ENCODE measurements at places on chromosomes 4 and X.

DNA sequence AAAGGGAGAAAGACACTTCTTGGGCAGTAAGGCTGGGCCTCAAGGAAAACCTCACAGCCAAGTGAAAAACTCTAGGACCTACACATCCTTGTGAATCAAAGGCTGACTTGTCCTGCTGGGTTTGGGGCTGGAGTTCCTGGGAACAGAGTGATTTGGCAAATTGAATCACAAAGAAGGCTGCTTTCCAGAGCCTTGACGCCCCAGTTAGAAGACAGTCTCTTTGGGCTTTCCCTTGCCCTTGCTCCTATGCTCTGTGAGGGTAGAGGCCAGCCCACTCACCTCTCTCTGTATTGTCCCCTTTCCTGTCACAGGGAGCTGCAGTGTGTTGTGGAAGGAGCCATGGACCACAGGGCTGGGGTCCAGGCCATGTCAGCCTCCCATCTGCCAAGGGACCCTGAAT lies 9.6 kb downstream of the AMER1 start:
- no peak for DNase-seq

DNA sequence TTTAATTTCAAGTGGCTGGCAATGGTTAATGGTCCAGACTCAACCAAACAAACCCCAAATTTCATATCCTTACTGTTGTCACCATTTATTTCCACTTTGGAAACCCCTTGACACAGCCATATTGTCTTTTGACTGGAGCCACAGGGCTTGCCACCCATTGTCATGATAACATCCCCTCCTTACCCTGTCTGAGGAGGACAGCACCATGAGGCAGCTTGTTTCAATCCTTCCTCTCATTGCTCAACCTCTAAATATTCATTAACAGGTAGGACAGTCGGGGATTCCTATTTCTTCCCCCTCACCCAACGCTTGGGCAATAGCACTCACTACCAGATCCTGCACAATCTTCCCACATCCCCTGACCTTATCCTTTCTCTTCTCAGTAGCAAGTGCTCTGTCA lies 92.1 kb downstream of the CEP135 start:
- no peak for DNase-seq

GRCh38 chr4:184408021-184408683 lies 66.2 kb downstream of the IRF2 start:
- DNase-seq = no peak

- no peak for DNase-seq
Observed at GRCh38 chr4:4216648-4217047, 10.1 kb downstream of the OTOP1 start.

GRCh38 chr4:102541697-102542096 lies 40.5 kb downstream of the NFKB1 start:
- DNase-seq = no peak

GRCh38 chrX:46294234-46294633 lies 251.0 kb downstream of the ZNF674 start:
- no peak for DNase-seq

DNA sequence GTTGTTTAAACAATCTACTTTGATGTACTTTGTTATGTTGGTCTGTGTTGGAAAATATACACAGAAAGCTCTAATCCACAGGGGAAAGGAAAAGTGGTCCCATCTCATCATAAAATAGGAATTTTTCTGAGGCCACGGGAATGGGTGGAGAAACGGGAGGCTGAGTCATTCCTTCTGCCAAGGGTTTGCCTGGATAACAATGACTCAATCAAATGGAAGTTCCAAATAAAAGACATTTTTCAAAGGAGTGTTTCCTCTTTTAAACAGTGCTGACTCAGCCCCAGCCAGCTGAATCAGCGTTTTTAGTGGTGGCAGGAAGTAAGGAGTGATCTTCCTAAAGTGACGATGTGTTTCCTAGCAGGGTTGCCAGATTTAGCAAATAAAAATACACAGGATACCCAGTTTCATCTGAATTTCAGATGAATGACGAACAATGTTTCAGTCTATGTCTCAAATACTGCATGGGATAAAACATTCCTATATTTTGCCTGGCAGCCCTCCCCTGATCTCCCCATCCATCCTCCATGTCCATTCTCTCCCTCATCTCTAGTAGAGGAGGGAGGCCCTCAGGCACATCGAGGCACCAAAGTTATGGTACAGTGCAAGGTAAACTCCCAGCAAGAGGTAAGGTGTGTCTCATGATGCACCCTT lies 345.4 kb upstream of the GATB start:
- no peak for DNase-seq

GRCh38 chr4:118360106-118360505 lies 7.3 kb upstream of the PRSS12 start:
- DNase-seq = no peak

DNA sequence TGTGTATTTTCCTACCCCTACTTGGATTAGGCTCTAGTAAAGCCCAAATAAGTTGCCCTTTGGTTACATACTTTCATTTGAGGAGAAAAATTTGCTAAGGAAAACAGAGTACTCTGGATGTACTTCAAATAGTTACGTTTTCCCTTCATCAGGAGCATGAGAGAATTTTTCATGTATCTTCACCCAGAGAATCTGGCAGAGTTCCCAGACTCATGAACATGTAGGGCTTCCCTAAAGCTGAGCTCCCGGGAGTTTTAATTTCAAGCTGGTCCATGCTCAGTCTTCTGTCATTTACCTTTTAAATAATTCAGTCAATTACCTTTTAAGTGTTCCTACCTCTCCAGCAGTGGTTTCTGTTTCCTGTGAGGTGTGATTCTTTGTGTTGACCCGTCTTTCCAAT lies 367.5 kb upstream of the GRID2 start:
- DNase-seq = no peak

DNA sequence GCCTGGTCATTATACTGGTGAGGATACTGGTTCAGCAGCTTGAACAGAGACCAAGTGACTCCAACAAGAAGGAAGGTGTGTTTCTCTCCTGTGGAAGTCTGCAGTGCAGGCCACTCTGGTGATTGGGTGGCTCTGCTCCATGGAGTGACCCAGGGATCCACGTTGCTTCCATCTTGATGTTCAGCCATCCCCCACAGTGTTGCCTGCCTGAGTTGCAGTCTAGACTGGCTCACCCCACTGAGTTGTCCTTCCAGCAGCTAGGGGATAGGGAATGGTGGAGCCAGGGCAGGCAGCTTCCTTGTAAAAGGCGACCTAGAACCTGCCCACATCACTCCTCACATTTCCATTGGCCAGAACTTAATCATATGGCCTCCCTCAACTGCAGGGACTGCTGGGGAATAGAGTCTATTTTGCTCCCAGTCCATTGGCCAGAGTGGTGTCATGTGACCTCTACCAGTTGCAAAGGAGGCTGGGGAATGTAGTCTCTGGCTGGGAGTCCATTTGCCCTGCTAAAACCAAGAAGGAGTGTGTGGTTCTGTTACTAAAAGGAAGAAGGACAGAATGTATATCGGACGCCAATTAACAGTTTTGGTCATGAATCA lies 8.0 kb downstream of the MAN2B2 start:
- DNase-seq = no peak

DNA sequence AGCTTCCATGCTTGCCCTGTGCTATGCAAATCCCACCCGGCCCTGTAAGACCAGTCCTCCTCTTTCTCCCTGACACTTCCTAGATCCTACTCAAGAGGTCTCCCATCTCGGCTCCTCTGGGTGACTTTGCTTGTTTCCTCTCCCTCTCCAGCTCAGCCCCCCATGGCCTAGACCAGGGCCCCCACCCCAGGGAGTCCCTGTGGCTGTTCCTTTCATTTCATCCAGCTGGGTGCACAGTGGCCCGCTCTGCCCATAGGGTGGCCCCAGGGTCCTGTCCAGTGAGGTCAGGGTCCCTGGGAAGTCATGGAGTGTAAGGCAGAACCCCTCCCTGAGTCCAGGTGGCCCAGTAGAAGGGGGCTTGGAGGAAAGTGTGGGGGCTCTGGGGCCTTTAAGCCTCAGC lies 52.3 kb upstream of the NKX1-1 start:
- DNase-seq = no peak

GRCh38 chr4:2689114-2689513 lies 67.0 kb downstream of the TNIP2 start:
- no peak for DNase-seq

DNA sequence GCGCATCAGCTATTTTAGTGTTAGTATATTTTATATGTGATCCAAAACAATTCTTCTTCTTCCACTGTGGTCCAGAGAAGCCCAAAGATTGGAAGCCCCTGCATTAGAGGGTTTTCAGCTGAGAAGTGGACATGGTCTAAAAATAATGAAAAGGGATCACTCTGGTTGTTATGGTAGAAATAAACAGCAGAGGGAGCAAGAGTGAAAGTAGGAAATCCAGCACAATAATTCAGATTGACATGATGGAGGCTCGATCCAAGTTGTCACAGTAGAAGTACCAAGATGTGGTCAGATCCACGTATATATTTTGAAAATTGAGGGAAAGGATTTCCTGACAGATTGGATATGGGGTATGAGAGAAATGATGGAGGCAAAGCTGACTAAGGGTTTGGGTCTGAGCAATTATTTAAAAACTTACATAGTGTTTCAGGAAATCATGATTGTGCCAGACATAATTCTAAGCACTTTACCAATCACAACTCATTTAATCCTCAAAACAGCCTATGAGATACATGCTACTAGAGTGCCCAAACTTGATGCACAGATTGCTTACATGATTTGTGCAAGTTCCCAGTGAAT lies 17.0 kb upstream of the TMEM144 start:
- no peak for DNase-seq

GRCh38 chrX:22340022-22340616 lies 67.4 kb downstream of the CBLL2 start:
- DNase-seq = no peak

GRCh38 chr4:110005461-110006056 lies 92.9 kb downstream of the EGF start:
- DNase-seq = no peak

GRCh38 chr4:101337688-101338087 lies 9.6 kb downstream of the PPP3CA start:
- no peak for DNase-seq

DNA sequence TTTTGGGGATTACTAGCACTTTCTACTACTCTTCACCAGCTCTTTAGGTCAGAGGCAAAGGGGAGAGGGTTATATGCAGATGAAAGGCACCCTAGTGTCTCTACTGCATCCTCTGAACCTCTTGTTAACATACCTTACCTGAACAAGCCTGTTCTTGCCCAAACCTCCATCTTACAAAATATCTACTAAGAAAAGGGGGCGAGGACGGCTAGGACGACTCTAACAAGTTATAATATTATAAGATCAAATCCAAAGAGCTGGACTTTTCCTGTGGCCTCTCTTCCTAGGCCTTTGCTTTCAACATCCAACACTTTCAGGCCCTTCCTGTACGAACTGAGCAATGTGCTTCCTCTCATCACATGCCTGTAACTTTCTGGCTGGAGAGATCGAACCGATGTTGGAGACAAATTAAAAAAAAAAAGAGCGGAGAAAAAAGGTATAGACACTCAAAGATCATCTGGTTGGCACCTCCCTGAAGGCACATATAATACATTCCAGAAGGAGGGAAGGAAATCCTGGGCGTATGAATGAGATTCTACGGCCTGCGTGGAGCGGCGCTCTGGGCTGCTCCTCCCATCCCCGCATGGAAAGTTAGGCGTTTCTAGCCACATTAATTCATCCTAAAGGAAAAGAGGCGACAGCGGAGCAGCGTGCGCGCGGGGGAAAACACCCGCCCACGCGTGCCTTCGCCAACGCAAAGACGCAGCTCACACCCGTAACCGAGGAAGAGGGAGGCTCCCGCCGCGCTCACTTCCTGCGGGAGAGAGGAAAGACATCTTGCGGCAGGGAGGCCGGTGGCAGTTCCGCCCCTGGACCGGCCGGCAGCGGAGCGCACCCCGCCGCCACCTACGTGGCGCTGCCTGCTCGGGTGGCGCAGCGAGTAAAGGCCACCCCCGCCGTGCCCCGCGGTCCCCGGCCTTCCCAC lies 808 bp downstream of the PRDM5 start:
- DNase-seq = no peak

DNA sequence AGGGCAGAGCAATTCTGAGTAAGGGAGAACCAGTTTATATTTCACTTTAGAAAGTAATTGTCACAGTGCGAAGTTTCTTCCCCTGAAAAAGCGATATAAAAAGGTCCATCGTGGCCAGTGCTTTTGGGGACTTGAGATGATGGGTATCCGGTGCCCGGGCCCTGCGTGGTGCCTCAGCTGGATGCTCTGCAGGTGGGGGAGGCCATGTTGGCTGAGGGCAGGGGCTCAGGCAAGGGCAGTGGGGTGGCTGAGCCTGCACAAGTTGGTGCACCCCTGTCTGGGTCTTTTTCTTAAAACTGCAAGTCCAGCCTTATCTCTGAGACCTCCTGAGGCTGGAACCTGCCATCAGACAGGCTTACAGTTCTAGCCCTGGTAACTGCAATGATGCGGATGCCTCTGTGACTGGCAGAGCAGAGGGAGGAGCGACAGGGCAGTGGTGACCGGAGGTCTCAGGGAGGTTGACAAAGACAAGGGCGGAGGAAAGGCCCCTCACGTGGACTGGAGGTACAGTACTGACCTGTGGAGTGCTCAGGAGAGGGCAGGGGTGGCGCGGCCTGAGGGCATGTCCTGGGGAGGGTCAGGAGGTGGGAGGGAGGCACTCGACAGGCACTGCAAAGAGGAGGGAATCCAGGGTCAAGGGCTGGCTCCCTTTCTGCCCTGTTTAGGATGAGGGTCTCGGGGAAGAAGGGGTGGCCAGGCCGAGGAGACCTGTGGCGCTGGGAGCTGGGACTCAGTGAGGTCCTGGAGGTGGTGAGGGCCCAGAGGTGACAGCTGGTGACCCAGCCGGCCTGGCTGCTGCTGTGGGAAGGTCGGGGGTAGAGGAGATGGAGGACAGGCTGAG lies 1.8 kb downstream of the RGS12 start:
- no peak for DNase-seq

- DNase-seq = no peak
Observed at GRCh38 chr4:26462874-26463273, 27.4 kb downstream of the CCKAR start.

GRCh38 chr4:138598226-138598625 lies 356.1 kb upstream of the SLC7A11 start:
- no peak for DNase-seq

GRCh38 chrX:44101281-44101680 lies 128.1 kb upstream of the NDP start:
- DNase-seq = no peak
